ENCODE measurements at places on chromosomes 4 and X. TPM values are rescaled to one million over a fixed set of nuclear protein-coding genes. Genes with fewer than 3 reads are reported as not detected.

GRCh38 chr4:108937066-108937465, 174.2 kb upstream of the ETNPPL start:
- no peak for DNase-seq

DNA sequence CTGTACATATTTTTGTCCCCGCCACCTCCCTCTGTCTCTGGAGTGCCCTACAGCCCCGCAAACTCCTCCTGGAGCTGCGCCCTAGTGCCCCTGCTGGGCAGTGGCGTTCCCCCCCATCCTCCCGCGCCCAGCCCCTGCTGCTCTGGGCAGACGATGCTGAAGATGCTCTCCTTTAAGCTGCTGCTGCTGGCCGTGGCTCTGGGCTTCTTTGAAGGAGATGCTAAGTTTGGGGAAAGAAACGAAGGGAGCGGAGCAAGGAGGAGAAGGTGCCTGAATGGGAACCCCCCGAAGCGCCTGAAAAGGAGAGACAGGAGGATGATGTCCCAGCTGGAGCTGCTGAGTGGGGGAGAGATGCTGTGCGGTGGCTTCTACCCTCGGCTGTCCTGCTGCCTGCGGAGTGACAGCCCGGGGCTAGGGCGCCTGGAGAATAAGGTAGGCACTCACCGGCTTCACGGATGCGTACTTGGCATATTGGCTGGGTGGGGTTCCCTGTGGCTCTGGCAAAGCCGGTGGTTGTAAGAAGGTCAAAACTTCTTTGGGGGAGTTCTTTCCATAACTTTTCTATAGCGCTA, 653 bp downstream of the HHIP start:
- no peak for DNase-seq

SPANXA2 gene
- total RNA-seq: not detected

DNA sequence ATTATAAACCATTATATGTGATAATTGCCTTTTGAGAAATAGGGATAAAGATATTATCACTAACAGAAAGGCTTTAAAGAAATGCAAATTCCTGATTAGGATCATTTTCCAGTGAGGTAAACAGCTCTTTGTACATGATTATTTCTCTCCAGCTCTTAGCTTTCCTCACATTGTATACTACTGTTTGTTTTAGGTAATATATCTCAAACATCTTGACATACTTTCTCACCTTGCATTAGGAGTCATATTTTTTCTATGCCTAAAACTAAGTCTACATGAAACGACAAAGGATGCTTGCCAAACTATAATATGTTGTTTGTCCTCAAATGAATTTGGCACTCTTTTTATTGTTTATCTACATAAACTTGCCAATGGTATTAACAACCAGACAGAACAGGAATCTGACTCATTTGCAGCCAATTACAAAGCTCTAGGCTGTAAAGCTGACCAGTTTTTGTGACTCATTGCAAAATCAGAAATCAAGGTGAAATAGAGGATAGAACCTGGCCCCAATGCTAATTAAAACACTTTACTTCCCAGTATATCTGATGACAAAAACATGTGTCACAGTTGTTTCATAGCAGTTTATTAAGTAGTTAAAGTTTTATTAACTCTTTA, 107.0 kb downstream of the IQCM start:
- DNase-seq: no peak

DNA sequence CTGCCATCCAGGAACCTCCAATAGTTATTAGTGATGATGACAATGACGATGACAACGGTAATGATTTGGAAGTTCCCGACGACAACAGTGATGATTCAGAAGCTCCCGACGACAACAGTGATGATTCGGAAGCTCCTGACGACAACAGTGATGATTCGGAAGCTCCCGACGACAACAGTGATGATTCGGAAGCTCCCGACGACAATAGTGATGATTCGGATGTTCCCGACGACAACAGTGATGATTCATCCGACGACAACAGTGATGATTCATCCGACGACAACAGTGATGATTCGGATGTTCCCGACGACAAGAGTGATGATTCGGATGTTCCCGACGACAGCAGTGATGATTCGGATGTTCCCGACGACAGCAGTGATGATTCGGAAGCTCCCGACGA, 14.7 kb downstream of the CXCR3 start:
- no peak for DNase-seq

All from activated CD4-positive, alpha-beta memory T cell treated with anti-CD3 and anti-CD28 coated beads, Interleukin-2, amount 10 ng/mL, durations not matched to agents 7 days and 5 days (primary cell).